Stimulated activated CD4-positive, alpha-beta T cell treated with anti-CD3 and anti-CD28 coated beads, Interleukin-15, amount 100 ng/mL, for 1 hour (primary cell): ENCODE measurements at places on chromosomes 11 and 22.

GRCh38 chr11:15367695-15368094 lies 253.0 kb downstream of the INSC start:
- DNase-seq: no peak

DNA sequence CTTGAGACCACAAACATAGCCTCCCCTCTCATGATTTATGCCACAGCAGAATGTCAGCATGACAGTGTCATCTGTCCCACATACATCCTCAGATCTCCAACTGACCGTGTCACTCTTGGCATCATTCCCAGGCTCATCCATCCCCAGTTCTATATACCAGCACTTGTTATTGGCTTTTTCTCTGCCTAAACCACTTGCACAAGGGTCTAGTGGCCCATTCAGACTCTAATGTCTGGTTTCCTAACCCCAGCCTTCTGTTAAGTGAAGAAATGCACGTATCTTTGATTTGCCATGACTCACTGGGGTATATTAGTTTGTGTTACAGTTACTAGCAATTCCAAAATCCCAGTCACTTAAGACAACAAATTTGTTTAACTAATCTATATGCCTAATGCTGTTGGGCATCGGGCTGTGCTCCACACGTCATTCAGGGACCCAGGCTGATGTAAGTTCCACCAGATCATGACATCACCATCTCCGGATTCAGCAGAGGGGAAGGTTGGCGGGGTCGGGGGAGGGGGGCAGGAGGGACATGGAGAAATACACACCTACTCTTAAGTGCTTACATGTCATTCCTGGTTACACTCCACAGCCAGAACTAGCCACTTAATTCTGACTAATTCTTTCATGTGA lies 517.4 kb downstream of the BUD13 start:
- no peak for DNase-seq

DNA sequence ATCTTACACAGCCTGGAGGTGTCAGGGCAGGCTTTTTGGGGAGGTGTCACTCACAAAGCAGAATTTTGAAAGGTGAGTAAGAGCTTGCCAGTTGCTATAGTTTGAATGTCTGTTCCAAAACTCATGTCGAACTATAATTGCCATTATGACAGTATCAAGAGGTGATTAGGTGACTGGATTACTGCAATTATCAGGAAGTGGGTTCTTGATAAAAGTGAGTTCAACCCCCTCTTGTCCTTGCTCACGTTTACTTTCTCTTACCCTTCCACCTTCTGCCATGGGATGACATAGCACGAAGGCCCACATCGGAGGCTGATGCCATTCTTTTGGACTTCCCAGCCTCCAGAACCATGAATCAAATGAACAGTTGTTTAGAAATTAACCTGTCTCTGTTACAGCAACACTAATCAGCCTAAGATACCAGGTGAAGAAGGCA lies 4.7 kb upstream of the C11orf86 start:
- DNase-seq: no peak

DNA sequence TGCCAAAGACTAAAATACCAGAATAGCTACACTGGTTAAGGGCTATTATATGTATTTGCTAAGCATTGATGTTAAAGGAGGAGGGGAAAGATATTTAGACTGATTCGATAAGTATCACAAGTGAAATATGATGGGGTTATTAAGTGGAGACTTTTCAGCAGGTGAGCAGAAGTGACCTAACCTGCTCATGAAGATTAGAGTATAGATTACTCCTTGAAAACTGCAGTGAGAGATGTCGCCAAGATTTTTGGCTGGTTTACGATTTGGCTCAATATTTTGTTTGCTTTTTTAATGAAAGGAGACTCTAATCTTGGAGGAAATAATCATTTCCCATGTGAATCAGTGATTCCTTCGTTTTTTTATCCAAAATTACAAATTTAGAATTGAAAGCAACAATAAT lies 1279.5 kb upstream of the TENM4 start:
- DNase-seq: no peak

- DNase-seq: no peak
Observed at GRCh38 chr11:45889555-45889954, 4.1 kb downstream of the MAPK8IP1 start.

DNA sequence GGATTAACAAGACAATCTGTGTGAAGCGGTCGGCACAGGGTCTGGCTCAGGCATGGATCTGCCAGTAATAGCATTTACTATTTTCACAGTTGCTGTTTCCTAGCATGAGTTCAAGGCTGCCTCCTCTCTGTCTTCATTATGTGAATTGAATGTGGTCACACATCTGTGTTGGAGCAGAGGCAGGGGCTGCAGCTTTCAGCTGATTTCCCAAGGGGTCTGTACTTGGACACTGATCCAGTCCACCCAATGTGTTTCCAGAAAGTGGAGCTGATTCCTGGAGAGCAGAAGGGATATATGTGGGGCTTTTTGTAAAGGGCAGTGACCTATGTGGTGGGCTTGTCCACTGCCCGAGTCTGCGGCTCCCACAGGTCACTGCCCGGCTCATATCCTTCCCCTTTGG lies 3.5 kb upstream of the CELSR1 start:
- no peak for DNase-seq

DNA sequence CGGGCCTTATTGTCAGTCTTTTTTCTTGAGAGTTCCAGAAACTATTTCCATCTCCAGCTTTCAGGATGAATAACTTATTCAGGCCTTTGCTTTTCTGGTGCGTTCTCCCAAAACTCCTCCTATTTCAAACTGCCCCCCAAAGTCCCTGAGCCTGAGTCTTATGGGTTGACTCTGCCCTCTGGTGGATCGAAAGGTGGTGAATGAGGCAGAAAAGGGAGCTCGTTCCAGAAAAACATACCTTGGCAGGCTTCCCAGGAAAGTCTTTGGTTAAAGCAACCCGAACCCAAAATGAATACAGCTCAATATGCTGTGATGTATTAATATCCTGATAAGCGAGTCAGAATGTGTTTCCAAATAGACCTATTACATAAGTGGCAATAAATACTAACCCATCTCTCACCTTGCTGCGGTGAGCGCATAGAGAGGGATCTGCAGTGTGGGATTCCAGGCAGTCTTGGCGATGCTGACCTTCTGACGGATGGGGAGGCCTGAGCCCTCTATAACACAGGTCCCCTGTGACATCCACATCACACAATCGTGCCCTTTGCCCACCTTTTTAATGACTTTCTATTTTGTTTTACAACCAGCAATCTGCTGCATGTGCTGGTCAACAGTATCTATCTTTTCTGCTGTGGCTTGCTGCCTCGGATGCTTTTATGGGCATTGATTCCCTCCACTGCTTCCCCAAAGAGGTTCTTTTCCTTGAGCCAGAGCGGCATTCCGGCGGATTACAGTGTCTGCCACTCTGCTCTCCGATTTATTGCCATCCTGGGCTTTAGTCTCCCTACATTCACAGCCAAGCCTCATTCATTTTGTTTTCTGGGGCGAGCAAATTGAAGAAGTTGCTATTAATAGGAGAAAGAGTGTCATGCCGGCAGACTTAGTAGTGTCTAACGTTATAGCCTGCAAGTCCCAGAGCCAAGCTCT lies 756.8 kb downstream of the NTM start:
- no peak for DNase-seq

DNA sequence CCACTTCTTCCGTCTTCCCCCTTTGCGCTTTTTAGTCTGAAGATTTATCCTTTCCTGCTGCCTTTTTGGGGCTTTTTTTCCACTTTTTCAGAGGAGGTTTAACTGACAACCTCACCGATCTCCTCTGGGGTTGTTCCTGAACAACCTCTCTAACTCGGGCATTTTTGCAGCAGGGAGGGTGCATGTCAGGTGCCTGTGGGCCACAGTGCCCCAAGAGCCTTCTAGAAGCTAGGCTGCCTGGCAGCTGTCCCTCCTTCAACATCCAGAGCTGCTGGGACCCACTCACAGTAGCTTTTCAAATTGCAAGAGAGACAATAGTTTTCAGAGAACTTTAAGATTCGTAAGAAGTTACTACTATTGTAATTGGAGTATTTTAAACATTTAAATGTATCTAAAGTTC lies 1112.4 kb upstream of the CNTN5 start:
- DNase-seq: no peak

DNA sequence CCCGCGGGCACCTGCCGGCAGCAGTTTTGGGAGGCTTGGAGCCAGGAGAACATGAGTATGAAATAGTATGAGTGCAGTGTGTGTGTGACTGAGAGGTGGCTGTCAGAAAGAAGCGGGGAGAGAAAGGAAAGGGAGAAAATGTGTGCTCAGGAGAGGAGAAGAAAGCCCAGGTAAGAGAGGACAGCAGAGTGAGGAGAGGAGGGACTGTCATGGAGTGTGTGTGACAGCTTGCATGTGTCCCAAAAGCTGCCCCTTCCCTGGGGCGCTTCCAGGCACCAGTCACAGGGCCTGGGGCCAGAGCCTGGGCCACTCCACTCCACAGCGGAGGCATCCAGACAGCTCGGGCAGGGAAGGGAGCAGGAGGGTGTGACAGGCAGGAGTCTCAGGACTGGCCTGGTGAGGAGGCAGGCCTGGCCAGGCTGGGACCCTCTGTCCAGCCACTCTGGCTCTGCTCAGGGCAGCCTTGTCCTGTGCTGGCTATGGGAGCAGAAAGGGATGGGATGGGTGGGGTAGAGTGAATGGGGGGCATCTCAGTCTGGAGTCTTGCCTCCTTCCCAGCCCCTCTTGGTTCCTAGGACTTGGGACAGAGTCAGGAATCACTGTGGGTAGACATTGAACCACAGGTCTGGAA lies 949 bp downstream of the MMP11 start:
- DNase-seq: no peak

DNA sequence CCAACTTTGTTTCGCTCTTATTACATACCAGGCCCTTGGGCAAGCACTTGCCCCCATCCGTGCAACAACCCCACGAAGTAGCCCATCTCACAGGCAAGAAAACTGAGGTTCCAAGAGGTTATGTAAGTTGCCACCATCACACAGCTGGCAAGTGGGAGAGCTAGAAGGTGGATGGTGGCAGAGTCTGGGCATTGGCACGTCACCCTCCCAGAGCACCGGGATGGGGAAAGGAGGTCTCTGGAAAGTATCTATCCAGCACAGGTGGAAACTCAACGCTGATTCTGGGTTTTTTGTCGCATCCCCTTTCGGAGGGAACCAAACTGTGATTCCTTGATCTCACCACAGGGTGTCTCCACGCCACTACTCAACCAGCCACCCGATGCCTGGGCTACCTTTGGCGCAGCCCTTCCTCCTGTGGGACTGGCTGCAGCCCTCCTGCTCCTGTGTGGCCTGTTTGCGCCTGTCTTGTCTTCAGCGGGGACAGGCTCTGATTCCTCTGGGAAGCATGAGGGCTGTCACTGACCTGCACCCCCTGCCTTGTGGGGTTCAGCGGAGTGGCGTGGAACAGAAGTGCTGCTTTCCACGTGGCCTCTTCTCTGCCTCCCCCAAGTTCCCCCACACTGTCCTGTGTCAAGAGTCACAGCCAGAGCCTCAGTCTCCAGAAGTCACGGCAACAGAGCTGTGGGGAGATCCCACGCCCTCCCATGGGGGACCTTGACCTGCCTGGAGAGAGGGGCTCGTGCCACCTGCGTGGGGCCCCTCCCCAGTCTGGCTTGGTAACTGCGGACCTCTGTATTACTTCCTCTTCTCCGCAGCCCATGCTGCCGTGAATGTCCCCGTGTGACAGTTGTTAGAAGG lies 34.4 kb upstream of the TRIM29 start:
- DNase-seq: peak; percentile 11

DNA sequence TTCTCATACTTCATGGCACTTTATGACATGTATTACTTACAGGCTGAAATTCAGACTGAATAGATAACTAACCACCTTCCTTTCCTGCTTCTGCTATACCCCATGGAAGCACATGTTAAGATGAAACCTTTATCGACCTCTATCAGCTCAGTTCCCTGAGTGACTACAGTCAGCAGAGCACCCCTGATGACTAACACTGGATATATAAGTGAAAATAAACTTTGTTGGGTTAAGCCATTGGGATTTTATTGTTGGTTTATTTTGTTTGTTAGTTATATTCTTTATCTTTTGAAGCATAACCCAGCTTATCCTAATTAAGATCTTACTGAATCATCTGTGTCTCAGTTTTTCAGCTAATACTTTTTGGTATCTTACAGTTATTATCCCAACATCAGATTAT lies 23.0 kb upstream of the MAML2 start:
- DNase-seq: no peak

- DNase-seq: no peak
Observed at GRCh38 chr22:49333206-49333605, 494.5 kb downstream of the BRD1 start.

GRCh38 chr11:61482513-61482912 lies 26.0 kb upstream of the LRRC10B start:
- no peak for DNase-seq
